Activated effector memory CD4-positive, alpha-beta T cell treated with anti-CD3 and anti-CD28 coated beads, Interleukin-2, amount 50 U/mL, for 16 hours (primary cell): ENCODE measurements at places on chromosomes 7 and 10.
A peak's percentile ranks its signal among the peaks of the same experiment; 100 is the strongest.

DNA sequence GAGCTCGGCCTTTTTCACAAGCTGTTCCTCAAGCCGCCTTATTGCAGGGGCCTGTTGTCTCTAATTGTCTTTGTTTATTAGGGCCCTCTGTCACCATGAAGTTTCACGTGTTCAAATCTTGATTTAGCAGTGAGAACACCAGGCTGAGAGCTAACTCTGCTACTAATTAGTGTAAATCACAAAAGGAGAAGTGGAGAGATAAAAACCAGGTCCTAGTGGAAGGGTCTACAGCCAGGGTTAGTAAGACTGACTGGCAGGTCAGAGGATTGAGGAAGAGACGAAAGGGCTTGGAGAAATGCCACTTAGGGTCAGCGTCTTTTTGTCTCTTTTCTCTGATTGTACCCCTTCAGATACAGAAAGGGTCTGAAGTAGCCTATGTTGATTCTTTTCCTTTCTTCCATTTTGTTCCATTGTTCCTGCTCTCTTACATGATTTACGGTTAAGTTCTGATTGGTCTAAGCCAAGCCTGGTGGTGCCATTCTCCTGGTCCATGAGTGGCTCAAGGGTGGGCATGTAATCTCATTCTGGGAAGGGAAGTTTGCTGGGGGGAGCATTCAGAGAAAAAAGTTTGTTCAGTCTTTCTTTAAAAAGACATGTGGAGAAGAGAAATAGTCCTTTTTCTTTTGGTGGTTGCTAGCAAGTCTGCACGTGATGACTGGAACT, 21.3 kb downstream of the SSMEM1 start:
- DNase-seq = no peak

DNA sequence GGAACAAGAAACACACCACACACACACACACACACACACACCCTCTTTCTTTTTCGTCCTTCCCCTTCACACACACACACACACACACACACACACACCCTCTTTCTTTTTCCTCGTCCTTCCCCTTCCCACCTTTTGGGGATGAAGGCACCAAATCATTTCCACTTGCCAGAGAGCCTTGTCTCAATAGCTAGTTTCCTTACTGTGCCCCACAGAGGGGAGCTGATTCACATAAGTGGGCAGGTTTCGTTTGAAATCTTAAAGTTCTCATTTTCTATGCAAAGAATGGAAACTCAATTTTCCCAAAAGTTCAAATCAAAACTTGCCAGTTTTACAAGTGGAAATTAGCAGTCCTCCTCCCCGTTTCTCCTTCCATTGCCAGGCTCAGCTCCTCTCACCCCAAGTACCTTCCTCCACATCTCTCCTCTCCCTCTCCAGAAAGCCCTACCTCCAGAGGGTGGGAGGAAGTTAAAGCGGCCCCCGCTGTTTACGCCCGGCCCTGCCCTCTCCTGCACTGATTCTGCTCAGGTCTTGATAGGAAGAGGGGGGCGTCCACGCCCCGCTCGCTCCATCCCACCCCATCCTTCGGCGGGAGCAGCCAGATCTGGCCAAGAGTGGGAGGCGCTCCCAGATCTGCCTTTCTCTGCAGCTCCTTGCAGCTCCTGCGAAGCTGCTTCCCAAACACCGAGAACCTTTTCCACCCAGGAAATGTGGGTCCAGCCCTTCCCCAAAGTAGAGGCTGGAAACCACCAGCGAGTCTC, 1.3 kb downstream of the CTTNBP2 start:
- DNase-seq = no peak

- DNase-seq = no peak
Measured at GRCh38 chr7:139753693-139754111, 24.1 kb downstream of the HIPK2 start.

GRCh38 chr10:104328896-104329710, 9.2 kb downstream of the ITPRIP start:
- peak; percentile 89 for DNase-seq

DNA sequence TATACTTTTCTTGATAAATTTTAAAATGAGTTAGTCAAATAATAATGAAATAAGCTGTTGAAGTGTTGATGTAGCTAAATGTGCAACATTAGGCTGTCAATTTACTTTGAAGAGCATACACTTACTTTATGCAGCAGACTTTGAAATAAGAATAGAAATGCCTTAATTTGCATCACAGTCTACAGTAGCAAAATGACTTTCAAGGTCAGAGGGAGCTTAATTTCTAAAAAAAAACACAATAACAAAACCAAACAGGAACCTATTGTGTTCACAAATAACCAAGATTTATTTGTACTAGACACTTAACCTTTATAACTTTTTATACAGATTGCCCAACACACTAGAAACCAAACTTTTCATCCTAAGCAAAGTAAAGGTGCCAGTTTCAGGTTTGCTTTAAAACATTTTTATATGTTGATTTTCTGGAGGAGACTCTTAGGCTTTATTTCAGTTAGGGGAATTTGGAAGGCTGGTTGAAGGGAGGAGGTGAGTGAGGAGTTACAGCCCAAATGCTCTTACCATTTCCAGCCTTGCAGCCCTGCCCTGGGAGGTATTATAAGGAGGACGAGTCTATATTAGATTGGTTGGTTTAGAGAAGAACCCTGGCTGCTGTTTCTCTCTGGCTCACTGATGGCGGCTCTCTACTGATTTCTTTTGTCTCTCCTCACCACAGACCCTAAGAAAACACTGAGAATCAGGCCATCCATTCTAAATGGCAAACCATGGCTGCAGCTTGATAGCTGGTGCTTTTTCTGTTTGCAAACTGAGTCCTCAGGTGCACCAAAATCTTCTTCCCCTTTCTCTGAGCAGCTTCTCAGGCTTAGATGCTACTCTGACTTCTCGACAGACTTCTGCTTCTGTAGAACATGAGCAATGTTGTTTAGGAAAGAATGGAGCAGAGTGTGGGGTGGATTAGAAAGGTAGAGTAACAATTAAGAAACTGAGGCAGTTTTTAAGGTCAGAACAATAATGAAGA, 55.2 kb upstream of the RPA3 start:
- DNase-seq = no peak

DNA sequence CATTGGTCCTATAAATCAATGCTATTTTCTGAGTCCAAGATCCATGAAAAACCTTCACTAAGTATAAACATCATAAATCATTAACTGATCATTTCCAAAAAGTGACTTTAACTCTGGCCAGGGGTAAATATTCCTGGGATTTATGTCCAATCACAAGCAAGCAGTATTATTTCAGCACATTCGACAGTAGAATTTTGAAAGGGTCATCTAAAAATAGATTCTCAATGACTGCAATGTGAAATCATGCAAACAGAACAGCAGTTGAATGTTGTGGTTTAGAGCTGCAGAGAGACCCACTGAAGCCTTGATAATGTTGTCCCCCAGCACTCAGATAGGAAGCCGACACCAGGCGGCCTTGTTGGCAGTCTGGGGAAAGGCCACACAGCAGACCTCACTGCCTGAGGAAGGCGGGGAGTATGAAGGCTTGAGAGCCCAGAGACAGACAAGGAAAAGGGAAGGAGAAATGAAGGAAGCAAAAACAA, 38.1 kb downstream of the FAM107B start:
- no peak for DNase-seq

DNA sequence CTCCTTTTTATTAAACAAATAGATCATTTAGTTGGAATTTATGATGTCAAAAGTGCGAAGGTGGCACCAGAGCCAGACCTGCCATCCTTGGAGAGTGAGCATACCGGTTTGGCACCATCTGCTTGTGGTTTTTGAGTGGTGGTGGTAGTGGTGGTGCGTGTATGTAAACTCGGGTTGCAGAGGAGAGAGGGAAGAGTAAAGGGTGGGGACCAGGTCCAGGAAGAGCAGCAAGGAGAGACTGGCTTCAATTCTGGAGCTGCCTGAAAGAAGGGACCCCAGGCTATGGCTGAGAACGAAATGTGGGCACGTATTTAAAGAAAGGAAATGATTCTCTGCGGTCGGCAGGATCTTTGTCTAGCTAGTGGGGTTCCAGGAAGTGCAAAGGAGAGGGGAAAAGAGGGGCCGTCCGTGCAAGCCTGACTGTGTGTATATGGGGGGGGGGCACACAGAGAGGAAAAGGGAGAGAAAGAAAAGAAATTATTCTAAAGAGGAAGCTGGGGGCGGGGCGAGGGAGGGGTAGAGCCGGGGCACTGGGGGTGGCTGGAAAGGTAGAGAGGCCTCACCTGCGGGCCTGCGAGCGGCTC, 448 bp upstream of the GOLGA7B start:
- no peak for DNase-seq

GRCh38 chr7:69962186-69963065, 364.2 kb downstream of the AUTS2 start:
- no peak for DNase-seq

GRCh38 chr7:116862951-116863670, 724 bp downstream of the CAPZA2 start:
- DNase-seq = no peak

- no peak for DNase-seq
Measured at GRCh38 chr7:30521532-30521931, 16.9 kb upstream of the GGCT start.

DNA sequence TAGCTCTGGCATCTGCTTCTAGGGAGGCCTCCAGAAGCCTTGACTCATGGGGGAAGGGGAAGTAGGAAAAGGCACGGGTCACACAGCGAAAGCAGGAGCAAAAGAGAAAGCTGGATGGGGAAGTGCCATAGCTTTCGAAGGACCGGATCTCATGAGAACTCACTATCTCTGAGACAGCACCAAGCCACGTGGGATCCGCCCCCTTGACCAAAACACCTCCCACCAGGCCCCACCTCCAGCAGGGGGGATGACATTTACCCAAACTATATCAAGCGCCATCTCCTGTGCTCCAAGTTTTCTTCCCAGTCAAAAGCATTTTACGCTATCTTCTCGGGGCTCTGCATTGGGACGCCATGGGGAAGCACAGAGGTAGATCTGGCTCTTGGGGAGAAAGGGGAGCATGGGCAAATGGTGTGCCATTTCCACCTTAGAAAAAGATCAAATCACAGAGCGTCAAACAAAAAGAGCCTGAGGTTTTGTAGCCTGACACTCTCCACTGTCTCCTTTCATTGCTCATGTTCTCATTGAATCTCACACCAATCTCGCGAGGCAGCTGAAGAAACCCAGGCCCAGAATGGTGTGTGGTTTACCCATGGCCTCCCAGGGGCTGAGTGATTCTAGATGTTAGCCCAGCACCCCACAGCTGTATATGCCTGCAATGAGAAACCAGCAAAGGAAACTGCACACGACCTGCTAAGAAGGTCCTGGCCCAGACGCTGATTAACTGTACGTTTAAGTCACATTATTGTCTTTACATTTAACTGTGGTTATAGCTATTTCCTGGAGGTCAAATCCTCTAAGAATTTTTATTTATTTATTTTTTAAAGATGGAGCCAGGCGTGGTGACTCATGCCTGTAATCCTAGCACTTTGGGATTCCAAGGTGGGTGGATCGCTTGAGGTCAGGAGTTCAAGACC, 8.1 kb upstream of the OLAH start:
- no peak for DNase-seq

DNA sequence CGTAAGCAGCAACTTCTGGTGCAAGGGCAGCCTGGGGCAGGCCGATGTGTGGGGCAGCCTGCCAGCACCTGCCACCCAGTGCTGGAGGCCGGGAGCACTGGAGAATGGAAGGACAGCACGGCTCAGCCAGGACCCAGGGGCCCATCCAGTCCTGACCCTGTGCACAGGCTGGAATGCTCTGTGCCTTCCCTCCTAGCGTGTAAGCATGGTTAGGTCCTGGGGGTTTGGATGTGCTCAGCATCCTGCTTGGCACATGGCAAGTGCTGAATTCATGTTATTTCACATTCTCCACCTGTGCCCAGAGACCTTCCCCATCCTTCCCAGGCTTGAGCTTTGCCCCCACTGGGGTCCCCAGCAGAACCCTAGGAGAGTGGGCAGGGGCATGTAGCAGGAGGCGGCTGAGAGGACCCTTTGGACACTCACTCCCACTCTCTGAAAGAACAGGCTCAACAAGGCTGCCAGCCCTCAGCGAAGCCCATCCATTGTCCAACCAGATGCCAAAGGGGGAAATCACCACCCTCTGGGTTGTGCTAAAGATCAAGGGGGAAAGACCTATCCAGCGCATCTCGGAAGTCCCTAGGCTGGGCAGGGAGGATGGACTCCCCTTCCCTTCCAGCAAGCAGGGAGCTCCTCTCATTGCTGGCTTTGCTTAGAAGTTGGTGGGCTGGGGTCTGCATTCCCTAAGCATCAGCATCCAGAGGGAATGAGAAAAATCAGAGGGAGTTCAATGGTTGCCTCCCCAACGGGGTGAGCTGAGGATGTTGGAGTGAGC, 29.7 kb downstream of the ANXA8 start:
- DNase-seq = no peak

GRCh38 chr10:14184841-14185315, 145.8 kb downstream of the FRMD4A start:
- peak; percentile 74 for DNase-seq

- peak; percentile 52 for DNase-seq
Measured at GRCh38 chr10:124997771-124998623, 56.1 kb downstream of the ZRANB1 start.

DNA sequence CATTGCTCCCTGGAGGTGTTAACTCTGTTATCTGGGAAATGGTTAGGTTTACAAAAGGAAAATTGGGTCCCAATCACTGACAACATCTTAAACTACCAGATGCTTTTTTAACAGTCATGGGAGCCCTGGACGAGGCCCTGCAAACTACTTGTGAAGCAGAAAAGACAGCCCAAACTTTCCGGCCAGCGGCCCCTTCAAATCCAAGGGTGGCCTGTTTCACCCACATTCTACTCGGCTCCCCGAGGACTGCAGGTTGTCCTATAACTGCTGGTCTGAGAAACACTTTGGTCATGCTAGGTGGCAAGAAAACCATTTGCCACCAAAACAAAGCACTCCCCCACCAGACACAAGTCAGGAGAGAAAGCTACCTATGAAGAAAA, 2.6 kb downstream of the TUBGCP2 start:
- no peak for DNase-seq

DNA sequence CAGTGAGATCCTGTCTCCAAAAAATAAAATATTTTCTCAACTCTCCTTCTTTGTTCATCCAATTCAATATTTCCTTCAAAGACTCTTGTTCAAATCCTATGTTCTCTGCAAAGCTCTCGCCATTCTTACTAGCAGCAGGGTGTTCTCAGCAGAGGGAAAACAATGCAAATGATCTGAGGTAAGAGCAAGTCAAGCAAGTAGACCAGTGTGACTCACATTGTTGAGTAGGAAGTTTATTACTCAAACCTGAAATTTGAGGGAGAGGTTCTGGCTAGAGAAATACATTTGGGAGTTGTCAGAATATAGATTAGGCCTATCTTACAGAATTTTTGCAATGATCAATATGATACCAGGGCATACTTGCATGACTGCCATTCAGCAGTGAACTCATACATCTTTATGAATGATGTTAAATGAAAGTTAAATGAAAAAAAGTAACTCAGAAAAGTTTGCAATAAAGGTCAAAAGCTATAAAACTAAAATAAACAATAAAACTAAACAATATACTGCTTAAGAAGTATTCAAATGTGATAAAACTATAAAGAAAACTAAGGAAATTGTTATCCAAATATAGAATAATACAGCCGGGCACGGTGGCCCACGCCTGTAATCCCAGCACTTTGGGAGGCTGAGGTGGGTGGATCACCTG, 5.8 kb downstream of the IDE start:
- DNase-seq = no peak
